ENCODE measurements at places on chromosomes 3 and 15.

GRCh38 chr3:186178412-186178811 is 69.5 kb upstream of the ETV5 start:
- no peak for DNase-seq

GRCh38 chr3:184688251-184688881 is 23.5 kb downstream of the MAGEF1 start:
- no peak for DNase-seq

DNA sequence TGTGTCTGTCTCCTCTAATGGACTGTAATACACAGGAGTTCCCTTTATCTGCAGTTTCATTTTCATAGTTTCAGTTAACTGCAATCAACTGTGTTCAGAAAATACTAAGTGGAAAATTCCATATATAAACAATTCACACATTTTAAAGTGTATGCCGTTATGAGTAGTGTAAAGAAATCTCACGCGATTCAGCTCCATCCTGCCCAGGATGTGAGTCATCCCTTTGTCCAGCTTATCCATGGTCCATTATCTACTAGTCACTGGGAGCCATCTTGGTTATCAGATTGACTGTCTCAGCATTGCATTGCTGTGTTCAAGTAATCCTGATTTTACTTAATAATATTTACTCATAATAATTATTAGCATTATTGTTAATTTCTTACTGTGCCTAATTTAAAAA is 14.5 kb downstream of the ZPLD1 start:
- peak; percentile 44 for DNase-seq

GRCh38 chr3:89859757-89860156 is 752.3 kb downstream of the EPHA3 start:
- no peak for DNase-seq

DNA sequence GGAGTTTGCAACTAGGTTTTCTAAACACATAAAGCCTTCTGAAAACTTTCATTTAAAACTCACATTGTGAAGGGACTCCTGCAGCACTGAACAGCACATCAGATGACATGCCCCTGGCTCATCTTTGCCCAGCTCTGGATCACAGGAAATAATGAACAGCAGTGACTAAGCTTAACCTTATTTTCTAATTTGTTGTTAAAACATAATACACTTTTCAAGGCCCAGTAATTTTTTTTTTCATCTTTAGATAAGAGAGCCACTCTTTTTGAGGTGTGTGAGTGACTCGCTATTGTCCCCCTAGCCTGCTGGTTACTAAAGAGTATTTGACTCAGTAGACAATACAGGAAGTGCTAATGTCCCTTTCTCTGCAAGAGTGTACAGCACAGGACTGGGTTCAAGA is 204.0 kb downstream of the OSBPL10 start:
- DNase-seq, result peak; percentile 44

- DNase-seq, result no peak
Observed at GRCh38 chr3:186102687-186103086, 6.2 kb downstream of the ETV5 start.

Data from RKO (cell line).